Mucosa of descending colon (tissue), 3 donors: ENCODE measurements at places on chromosomes 13 and 19. TPM values are rescaled to one million over a fixed set of nuclear protein-coding genes. Genes with fewer than 3 reads are reported as not detected.
A peak's percentile ranks its signal among the peaks of the same experiment; 100 is the strongest.

TBC1D4 gene
- 24.6 TPM for total RNA-seq

GPR12 gene
- total RNA-seq: not detected

CFAP97D2 gene
- total RNA-seq: not detected

DNA sequence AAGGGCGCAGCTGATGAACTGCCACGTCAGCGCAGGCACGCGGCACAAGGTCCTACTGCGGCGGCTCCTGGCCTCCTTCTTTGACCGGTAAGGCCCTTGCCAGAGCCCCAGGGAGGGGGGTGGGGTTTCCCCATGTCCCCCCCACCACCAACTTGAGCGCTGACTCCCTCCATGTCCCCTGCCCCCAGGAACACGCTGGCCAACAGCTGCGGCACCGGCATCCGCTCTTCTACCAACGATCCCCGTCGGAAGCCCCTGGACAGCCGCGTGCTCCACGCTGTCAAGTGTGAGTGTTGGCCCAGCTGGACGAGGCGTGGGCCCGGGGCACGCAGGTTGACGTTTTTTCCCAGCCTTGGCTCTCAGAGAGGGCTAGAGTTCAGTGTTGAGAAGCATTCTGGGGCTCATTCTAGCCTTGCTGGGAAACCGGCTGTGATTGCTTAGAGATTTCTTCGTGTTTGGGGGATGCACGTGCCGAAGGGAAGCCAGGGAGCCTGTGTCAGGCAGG lies 12.8 kb downstream of the STX10 start:
- no peak for DNase-seq

DNA sequence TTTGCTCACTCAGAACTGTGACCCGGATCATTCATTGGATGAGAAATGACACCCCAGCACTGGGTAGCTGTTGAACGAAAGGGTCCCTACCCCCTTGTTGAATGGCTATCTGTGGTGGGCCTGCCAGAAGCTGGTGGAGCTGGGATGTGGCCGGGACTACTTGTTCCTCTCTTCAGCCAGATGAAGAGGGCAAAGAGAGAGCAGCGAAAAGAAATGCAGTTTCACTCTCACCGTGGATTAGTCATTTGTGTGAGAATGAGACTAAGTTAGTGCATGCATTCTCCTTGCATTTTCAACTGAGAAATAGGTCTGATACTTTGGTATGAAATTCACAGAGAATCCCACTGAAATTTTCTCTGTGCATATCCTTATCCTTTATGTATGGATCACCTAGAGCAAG lies 553.1 kb downstream of the IRS2 start:
- DNase-seq: no peak

DNA sequence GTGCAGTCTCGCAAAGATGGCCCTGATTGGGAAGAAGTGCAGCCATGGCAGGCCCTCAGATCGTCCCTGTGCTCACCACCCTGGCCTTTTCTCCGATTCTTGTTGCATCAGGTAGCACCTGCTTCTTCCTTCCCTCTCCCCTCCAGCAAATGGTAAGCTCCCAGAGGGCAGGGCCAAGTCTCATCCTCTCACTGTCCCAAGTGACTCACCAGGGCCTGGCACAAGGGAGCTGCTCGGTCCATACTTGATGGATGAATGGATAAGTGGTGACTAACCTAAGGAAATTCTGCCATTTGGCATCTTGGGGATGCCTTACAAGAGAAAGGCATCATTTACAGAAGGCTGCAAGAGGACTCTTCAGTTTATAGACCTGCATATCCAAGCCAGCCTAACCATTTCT lies 84.9 kb downstream of the ZIC5 start:
- DNase-seq: no peak

DNA sequence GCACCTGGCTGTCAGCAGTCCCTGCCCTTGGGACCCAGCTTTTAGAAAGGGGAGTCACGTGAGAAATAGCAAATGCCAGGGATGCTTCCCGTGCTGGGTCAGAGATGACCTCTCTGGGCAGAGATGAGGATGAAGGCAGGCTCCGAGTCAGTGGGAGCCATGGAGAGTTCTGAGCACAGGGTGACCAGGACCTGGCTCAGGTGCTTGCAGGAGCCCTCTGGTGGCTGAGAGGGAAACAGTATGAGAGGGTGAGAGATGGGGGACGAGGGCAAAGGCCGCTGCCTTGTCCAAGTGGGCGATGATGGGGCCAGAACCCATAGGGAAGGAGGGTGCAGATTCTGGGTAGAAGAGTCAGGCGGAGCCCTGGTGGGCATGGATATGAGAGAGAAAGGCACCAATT lies 15.8 kb downstream of the TMED1 start:
- DNase-seq: no peak

DNA sequence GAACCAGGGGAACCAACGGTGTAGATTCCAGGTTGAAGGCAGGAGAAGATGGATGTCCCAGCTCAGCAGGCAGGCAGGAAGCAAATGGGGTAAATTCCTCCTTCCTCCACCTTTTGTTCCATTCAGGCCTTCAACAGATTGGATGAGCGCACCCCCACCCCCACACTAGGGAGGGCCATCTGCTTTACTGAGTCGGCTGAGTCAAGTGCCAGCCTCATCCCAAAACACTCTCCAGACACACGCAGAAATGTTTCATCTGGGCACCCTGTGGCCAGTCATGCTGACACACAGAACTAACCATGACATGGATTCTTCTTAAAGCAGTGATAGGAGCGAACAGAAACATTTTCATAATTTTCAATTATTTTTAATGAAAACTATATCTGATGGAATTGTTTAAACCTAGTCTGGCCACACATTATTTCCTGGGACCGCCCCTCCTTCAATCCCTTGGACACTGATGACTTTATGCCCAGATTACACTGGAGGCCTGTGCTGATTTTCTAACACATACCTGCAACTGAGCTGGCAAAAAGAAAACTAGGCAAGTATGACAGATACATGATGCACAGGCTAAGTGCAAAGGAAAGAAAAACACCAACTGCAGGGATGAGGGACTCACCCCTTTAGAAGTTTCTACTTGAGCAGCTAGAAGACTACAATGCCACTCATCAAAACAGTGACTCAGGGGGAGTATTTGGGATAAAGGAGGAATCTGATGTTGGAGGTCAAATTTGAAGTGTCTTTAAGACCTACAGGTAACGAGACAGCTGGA lies 154.2 kb downstream of the TNFRSF19 start:
- DNase-seq: no peak

GRCh38 chr13:43744261-43745031 lies 42.3 kb downstream of the ENOX1 start:
- DNase-seq: no peak

TEKTIP1 gene
- 3.4 TPM for total RNA-seq

GRCh38 chr13:112670864-112671263 lies 19.0 kb upstream of the ATP11A start:
- no peak for DNase-seq

- DNase-seq: no peak
Observed at GRCh38 chr13:99231721-99232120, 26.5 kb downstream of the GPR18 start.

ZNF99 gene
- total RNA-seq: 0.22 TPM

DNA sequence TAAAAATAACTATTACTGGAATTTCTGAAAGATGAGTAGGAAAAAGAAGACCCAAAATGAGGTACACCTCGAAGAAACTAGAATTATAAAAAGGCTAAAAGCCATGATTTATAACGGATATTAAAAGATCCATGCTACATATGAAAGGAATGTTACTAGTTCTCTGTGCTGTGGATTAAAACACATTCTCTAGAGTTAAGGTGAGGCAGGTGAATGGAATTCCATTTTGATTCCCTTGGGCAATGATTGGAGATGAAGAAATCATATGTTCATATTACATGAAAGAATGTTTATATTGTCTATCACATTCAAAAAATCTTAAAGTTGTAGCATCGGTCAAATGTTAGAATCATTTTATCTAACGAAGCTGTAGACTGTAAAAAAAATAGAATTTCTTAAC lies 783.7 kb downstream of the PCDH9 start:
- no peak for DNase-seq

GRK1 gene
- 0.09 TPM for total RNA-seq

GRCh38 chr13:73399347-73400216 lies 340.8 kb downstream of the KLF5 start:
- no peak for DNase-seq

GRCh38 chr19:55353803-55354697 lies 469 bp downstream of the COX6B2 start:
- DNase-seq: peak; percentile 78

GRCh38 chr19:6055013-6055795 lies 55.1 kb downstream of the RFX2 start:
- DNase-seq: no peak

- no peak for DNase-seq
Observed at GRCh38 chr19:29216021-29216420, 3.1 kb upstream of the UQCRFS1 start.

ADPRHL1 gene
- total RNA-seq: 7.1 TPM

- DNase-seq: no peak
Observed at GRCh38 chr13:65460136-65460535, 1770.0 kb downstream of the PCDH9 start.

GRCh38 chr13:23383151-23383550 lies 50.4 kb downstream of the SACS start:
- no peak for DNase-seq

- no peak for DNase-seq
Observed at GRCh38 chr13:111976474-111977178, 90.3 kb upstream of the SOX1 start.

- no peak for DNase-seq
Observed at GRCh38 chr13:100646030-100646673, 28.4 kb downstream of the TMTC4 start.

- no peak for DNase-seq
Observed at GRCh38 chr19:49130325-49130724, 11.0 kb downstream of the PPFIA3 start.

PNMA8B gene
- 0.36 TPM for total RNA-seq

- DNase-seq: no peak
Observed at GRCh38 chr13:32941368-32941767, 74.9 kb upstream of the KL start.

DNA sequence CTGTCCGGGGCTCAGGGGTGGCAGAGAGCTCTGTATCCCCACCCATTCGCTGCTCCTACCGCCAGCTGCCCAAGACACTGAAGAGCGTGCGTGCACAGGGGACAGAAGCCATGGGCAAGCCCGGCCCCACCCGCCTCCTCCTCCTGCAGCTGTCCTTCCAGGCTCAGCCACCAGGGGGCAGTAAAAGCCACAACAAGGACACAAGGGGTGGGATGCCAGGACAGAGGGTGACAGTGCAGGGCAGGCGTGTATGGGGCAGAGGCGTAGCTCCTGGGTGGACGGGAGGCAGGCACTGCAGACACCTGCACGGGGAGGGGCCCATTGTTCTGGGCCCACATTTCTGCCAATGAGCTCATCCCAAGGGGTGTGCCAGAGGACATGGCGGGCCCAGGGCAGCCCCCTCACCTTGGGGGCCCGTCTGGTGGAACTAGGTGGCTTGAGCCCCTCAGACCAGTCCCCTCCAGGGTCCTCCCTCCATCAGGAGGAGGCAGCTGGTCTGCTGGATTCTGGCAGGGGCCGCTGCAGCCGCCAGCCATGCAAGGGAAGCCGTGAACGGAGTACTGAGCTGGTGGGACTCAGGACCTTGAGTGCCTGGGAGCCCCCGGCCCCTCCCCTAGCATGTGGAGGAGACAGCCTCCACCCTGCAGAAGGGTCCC lies 61.2 kb downstream of the MLLT1 start:
- DNase-seq: peak; percentile 94

DNA sequence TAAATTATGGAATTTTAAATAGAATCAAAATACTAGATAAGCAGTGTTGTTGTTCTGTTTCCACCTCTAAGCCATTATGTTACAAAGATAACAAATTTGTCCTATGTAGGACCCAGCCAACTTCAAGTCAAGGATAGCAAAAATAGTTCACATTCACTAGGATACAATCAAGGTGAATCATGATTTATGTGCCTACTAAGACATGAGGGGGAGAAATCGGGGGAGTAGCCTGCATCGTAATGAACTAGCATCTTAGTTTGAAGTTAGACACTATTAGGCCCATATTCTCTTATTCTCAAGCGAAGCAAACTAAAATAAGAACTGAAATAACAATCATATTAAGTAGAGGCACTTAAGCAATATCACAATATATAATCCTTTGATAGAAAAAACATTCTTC lies 779.4 kb upstream of the PCDH9 start:
- DNase-seq: no peak

GRCh38 chr19:1942078-1942933 lies 1.3 kb downstream of the CSNK1G2 start:
- DNase-seq: peak; percentile 90

DNA sequence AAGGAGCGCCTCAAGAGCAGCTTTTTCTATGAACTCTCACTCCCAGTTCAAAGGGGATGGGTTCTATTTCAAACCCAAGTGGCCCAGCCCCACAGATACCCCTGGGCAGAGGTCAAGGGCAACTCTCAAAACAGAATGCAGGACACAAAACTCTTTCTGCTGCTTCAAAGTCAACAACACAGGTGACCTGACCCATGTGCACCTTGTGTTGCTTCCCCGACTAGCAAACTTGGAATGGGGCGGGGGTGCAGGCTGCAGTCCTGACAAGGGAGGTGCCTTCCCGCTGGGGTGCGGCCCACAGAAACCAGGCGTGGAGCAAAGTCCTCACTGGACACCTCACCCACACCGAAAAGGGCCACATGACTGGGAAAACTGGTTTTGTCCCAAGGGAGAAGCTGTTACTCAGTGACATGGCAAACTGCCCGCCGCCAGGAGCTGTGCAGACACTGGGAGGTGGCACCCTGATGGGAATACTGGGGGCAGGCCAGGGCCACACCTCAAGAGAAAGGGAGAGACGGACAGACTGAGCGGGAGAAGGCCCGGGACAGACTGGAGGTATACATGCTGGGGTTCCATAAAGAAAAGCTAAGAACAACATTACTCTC lies 17.4 kb downstream of the ZC3H4 start:
- DNase-seq: peak; percentile 96

- DNase-seq: no peak
Observed at GRCh38 chr13:66723576-66723975, 506.6 kb downstream of the PCDH9 start.

DNA sequence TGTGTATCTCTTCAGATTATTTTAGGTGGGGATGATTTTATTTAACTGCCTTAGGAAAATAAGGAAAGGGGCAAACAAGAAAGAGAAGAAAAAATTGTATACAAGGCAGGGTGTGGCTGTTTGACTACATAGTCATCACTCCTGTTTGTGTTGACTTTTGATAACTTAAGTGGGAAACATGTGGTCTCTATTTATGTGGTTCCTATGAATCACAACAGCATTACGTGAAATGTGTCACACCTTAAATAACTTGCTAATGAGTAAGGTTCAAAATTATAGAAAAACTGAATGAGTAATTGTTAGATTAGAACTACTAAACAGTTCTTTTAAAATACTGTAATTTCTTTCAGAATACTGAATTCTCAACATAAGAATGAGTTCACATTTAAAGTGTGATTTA lies 69.3 kb downstream of the LMO7 start:
- DNase-seq: no peak

SOX1 gene
- not detected for total RNA-seq

ZNF135 gene
- total RNA-seq: 5.8 TPM

ZNF426 gene
- 9.7 TPM for total RNA-seq

DNA sequence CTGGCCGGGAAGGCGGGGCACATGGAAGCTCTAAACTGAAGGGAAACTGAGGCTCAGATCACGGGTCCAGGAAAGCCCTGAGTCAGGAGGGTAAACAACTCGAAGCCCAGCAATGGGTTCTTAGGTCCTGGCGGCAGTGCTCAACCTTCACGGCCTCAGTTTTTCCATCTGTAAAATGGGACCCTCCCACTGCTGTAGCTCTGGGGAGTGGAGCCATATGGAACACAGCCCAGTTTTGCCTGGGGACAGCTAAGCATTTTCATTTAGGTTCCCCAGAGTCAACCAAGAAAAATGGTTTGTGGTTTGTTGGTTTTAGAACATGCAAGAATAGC lies 30.4 kb downstream of the CEBPG start:
- DNase-seq: no peak

GRCh38 chr19:54708781-54709180 lies 15.5 kb upstream of the KIR3DL3 start:
- no peak for DNase-seq
